ENCODE measurements at places on chromosomes 2 and 18.

- no peak for DNase-seq
These were observed 106.2 kb upstream of the EPC2 start for GRCh38 chr2:148538375-148538774.

DNA sequence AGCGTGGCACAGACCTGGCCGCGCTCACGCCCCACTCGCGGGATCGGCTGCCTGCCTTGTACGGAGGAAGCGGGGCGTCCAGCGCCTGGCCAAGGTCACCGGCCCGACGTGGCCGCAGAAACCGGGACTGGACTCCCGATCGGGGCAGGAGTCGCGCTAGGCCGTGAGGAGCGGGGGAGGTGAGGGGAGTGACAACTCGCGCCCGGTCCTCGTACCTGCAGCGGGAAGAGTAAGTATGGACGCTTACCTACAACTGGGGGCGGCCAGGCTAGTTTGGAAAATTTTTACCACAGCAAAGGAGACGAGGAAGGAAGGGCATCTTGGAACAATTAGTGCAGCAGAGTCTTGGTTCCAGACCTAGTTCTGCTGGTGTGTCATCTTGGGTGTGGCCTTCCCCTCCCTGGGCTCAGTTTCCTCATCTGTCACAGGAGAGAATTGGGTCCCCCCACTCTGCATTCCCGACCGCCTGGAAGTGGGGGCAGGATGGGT, 693 bp downstream of the UBE2F start:
- DNase-seq = peak; percentile 8

DNA sequence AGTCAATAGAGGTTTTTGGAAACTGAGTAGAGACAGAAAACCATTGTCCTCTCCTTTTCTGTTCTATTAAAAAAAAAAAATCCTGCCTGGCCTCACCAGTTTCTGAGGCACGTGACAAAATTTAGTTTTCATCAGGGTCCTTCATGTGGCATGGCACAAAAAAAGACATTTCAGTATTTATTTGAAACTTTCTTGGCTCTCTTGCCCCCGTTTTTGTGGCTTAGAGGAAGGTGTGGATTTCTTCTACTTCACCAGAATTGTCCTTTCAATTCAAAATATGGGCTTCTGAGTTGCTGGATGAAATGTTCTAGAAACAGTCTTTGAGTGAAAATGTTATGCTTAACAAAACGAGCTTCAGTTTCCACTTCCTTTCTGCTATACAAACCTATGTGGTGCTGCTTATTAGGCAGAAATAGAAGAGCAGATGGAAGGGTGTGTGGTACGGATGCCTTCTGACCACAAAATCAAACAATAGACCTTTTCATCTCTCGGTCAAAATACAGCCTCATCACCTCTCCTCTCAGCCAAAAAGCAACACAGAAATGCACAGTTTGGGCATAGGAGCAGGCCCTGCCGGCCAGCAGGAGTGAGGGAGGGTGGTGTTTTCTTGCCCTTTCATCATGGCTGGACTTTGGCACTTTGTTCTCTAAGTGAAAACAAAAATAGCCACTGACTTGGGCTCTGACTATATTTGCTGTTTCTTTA, 89.2 kb downstream of the SH3RF3 start:
- DNase-seq = peak; percentile 79

DNA sequence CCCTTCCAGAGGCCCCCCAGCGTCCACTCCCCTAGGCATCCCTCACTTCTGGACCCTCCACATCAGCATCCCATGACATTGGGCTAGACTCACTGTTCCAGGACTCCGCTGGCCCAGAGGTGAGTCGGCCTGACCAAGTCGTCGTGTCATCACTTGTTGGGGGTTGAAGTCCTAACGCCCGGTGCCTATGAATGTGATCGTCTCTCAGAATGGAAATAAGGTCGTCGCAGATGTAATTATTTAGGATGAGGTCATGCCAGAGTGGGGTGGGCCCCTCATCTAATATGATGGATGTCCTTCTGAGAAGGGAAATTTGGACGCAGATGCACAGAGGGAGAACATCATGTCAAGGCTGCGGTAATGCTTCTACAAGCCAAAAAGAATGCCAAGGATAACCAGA, 142.7 kb downstream of the AGAP1 start:
- no peak for DNase-seq

DNA sequence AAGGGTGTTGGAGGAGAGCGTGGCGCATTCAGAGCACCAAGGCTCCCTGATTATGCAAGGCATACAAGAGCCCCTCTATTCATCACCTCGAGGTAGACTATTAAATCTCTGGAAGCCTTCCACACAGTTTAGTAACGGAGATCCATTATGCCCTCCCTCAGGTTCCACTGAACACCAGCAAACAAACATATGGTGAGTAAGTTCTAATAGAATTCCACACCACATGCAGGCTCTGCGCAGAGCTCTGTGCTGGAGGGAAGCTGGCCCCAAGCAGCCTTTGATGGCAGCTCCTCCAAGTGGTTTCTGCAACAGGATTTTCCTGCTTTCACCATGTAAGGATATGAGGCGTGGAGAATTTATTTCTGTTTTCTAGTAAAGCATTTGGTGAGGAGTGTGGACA, 238.6 kb downstream of the C1D start:
- no peak for DNase-seq

GRCh38 chr2:121748202-121748601, 7.2 kb upstream of the TSN start:
- peak; percentile 75 for DNase-seq

DNA sequence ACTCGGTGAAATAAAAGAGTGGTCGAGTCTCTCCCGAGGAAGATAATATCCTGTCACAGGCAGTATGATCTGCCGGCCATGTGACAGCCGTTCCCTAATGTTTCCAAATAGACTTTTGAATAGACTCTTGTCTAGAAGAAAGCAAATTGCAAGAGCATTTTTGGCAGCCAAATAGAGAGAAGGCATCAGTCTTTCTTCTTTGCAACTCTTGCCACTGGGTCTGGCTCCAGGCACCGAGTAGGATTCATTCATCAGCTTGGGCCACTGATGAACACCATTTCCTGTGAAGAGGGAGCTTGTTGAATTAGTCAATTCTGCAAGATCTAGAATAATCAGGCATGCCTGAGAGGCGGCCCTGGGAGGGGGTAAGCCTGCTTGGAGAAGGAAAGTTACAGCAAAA, 165.6 kb downstream of the KLHL29 start:
- DNase-seq = peak; percentile 92

DNA sequence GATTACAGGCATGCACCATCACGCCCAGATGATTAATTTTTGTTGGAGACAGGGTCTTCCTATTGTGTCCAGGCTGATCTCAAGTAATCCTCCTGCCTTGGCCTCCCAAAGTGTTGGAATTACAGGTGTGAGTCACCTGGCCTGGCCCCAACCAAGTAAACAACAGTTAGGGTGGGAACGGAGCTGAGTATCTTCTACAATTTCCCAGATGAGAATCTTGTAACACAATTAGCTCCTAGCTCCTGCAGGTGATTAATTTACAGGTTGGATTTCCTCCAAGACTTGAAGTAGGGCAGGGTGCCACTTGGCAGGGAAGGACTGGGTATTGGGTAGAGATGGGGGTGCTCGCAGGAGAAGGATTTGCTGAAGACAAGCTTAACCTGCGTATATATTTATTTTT, 17.8 kb downstream of the NLRC4 start:
- no peak for DNase-seq

DNA sequence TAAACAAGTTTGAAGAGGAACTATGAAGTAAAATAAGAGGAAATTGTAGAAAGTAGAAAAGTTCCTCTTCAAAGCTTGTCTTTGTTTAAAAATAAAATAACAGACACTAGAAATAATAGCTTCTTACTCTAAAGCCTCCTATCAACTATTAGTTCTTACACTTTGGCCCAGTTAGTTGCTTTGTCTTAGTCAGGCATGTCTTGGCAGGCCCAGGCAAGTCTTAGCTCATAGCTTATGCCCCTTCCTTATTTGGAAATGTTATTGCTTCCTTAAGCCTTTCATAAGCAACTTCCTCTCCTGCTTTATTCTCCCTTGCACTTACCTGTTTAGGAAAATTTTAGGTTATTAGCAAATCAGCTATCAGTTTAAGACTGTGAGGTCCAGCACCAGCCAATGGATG, 950.6 kb upstream of the LRATD1 start:
- no peak for DNase-seq

DNA sequence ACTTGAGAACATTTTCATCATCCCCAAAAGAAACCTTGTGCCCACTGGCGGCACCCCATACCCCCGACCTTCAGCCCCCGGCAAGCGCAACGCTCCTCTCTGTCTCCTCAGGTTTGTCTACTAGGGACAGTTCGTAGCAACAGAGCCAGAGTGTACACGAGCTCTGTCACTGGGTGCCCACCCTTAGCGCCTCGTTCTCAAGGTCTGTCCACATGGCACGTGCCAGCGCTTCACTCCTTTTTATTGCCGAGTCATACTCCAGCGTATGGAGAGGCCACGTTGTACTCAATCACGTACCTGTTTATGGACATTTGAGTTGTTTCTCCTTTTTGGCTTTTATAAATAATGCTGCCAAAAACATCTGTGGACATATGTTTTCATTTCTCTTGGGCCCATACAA, 30.3 kb upstream of the GPC1 start:
- no peak for DNase-seq

All from SK-MEL-5 (cell line).